ENCODE measurements at places on chromosomes 11 and 22.
A peak's percentile ranks its signal among the peaks of the same experiment; 100 is the strongest.

DNA sequence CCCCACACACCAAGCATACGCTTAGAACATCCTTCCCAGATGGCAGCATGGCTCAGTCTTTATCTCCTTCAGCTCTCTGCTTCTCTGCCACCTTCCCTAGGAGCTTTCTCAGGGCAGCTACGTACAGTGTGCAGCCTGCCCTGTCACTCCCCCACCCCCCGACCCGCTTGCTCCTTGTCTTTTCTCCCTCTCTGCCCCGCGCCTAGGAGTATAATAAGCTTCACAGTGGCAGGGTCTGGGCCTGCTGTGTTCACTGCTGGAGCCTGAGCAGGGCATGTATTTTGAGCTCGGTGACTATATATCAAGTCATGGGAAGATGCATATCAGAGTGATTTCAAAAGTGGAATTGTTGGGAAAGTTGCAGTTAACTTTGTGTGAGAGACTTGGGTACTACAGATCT, 55.8 kb upstream of the ADSL start:
- no peak for DNase-seq

GRCh38 chr11:113295993-113296392, 18.4 kb upstream of the TTC12 start:
- DNase-seq, result no peak

DNA sequence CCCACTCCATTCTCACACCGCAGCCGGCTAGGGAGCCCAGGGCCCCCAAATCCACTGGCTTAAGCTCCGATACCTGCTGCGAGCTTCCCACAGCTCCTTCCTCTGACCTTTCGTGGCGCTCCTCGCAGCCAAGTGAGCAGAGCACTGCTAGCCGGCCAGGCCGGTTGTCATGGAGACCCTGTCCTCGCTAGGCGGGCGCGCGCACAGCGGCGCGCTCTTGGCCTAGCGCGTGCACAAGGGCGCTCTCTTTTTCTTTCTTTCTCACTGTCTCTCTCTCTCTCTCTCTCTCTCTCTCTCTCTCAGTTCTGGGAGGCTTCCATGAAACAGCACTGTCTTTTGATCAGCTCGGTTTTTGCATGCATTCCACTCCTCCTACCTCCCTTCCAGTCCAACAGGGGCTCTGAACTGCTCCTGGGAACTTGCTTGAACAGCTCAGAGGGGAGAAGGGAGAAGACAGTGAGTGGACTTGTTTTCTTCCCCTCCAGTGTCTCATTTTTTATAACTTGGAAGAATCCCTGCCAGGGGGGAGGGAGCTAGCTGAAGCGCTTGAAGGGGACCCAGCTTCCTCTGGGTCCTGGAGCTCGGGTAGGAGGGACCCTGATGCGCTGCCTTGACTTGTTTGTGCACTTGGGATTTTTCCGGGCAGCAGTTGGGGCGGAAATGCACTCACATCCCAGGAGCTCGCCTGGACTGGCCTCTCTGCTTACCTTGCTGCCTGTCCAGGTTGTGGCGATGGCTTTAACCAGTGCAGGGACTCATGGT, 100.3 kb upstream of the AKIP1 start:
- DNase-seq, result no peak

DNA sequence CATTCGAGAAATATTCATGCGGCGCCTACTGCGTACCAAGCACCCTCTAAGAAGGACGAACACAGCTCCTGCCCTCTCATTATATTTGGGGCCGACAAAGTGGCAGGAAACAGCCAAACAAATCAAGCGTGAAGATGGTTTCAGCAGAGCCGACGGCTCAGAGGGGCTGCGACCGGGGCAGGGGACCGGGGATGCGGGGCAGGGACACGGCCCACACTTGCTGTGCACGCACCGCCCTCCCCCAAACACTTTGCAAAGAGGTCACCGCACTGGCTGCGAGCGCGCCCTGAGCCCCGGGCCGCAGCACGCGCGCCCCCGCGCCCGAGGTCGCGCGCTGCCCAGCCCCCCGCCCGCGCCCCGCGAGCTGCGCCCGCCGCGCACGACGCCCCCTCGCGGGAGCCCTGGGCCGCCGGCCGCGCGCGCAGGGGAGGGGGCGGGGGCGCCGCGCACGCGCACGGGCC, 255 bp upstream of the SYNGR1 start:
- no peak for DNase-seq

GRCh38 chr11:112650527-112650926, 310.7 kb upstream of the NCAM1 start:
- DNase-seq, result no peak

DNA sequence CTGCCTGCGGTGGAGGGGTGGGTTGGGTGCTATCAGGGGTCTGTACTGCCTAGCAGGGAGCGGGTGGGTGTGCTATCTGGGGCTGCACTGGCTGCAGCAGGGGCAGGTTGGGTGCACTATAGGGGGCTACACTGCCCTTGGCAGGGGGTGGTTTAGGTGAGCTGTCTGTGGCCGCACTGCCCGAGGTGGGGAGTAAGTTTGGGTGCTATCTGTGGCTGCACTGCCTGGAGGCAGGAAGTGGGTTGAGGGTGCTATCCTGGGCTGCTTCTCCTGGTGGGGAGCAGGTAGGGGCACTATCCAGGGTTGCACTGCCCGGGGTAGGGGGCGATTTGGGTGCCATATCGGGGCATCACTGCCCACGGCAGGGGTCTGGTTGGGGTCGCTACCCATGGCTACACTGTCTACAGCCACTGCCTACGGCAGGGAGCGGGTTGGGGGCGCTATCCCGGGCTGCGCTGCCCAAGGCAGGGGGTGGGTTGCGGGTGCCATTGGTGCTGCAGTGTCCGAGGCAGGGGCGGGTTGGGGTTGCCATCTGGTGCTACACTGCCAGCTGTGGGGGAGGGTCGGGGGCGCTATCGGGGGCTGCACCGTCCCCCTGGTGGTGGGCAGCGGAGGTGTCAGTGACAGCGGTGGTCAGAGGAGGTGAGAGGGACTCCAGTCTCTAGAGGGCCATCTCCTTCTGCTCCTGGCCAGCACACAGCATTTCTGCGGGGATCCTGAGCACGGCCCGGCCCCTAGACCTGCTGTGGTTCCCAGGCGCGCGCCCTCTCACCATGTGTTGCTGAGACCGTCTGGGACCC, 1.3 kb upstream of the RFPL2 start:
- DNase-seq, result no peak

GRCh38 chr11:94131718-94132115, 3.1 kb downstream of the PANX1 start:
- DNase-seq, result no peak

GRCh38 chr11:110797453-110797852, 85.2 kb upstream of the ARHGAP20 start:
- no peak for DNase-seq

DNA sequence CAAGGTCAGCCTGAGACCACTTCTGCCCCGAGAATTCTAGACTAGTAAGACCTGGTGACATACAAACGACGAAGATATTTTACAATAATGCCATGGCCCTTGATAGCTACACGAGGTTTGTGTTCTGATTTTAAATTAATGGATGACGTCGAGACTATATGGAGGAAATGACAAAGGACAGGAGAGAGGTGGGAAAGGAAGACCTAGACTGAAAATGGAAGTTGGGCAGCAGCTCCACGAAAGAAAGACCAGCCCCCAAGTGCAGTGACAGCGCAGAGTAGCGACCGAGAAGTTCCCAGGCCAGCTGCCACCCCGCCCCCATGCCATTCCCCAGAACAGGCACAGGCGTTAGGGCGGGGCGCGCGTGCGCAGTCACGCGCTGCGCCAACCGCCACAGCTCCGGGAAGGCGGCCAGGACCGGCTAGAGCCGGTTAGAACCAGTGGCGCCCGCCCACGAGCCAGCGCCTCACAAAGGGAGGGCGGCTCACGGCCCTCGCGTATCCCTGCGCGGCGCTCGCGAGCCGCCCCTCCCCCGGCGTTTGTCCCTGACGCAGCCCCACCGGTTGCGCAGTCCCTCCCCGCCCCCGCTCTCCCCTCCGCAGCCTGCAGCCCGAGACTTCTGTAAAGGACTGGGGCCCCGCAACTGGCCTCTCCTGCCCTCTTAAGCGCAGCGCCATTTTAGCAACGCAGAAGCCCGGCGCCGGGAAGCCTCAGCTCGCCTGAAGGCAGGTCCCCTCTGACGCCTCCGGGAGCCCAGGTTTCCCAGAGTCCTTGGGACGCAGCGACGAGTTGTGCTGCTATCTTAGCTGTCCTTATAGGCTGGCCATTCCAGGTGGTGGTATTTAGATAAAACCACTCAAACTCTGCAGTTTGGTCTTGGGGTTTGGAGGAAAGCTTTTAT, 1.5 kb upstream of the MALAT1 start:
- peak; percentile 98 for DNase-seq

- no peak for DNase-seq
Measured at GRCh38 chr11:127000291-127000968, at the start of gene KIRREL3. Gene KIRREL3 (minus strand): TSS chr11:127000770.

- DNase-seq, result no peak
Measured at GRCh38 chr11:128694618-128695481, 978 bp downstream of the FLI1 start.

DNA sequence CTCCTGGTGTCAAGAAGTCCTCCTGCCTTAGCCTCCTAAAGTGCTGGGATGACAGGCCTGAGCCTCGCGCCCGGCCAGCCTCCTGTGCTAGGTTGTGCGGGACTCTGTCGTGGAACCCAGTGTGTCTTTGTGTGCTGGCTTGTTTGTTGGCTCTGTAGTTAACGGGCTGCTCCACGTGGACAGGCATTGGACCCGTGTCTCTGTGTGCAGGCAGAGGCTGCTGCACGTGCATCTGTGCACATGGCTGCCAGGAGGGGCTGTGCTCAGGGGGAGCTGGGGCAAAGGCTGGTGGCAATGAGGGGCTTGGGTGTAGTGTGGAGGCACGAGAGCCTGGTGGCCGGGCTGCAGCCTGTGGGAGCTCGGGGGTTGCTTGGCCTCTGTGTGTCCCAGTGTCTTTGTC, 121.3 kb upstream of the ALDH3B2 start:
- no peak for DNase-seq

GRCh38 chr11:59560290-59560701, 49.0 kb downstream of the OR4D9 start:
- DNase-seq, result peak; percentile 90

DNA sequence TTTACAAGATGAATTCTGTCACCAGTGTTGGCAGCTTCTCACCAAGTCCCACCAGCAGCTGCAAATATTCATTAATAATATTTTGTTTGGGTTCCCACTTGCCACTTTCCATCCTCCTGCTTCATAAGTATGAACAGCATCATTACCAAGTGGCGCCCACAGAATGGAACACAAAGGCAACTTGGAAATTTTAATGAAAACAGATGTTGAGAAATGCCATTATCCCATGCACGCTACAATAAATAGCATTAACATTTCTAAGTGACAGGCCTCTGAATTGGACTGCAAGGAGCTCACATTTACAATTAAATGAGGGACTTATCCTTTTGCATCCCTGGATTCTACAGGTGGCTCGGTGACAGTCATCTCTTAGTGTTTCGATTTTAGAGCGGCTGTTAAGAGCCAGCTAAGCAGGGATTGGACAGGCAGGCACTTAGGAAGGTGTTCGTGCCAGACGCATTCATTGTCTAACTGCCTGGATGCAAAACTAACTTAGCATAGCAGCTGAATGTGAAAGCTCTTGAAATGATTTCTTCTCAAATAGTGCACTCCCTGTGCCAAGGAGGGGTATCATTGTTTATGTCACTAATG, 170.3 kb downstream of the KIRREL3 start:
- no peak for DNase-seq

GRCh38 chr11:120126620-120127019, 11.3 kb downstream of the TRIM29 start:
- no peak for DNase-seq

DNA sequence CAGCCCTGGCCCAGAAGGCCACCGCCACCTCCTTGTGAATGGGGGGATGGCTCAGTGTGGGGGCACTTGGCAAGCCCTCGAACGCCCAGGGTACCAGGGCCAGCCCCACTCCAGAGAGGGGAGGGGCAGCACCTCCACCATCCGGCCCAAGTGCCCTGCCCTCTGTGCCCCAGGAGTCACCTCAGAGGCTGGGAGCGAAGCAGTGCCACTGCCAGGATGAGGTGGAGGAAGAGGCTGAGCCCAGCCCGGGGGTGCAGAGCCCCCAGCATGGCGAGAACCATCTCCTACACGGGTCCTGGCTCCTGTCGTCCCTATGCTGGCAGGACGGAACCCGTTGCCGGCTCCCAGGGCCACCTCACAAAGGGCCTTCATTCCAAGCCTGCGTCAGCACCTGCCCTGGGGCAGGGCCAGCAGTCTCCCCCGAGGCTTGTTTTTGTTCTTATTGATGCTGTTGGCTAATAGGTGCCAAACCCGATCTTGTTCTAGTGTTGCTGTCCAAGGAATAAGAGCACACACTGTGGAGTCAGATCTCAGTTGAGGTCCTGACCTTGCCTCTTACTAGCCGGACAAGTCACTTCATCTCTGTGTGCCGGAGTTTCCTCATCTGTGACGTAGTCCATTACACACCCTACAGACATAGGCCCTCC, at the start of gene FREY1:
TSS of gene FREY1 (minus strand) at position 307 of the 647 bp plus-strand sequence. CDS start at position 281, 26 bp downstream.
- DNase-seq, result no peak

- DNase-seq, result peak; percentile 12
Measured at GRCh38 chr11:8247312-8247711, 16.4 kb downstream of the LMO1 start.

DNA sequence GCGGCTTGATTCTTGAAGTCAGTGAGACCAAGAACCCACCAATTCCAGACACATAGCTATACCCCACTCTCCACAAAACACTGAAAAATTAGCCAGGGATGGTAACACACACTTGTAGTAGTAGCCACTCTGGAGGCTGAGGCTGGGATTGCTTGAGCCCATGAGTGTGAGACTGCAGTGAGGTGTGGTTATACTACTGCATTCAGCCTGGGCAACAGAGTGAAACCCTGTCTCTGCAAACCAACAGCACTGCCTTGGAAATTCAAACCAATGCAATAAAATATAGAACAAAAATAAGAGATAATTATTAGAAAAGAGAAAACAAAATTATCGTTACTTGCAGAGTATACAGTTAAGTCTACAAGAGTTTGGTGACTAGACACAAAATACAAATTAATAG, 20.2 kb upstream of the PRDM10 start:
- DNase-seq, result no peak

GRCh38 chr11:78039919-78040671, 17.0 kb upstream of the KCTD14 start:
- DNase-seq, result peak; percentile 24

DNA sequence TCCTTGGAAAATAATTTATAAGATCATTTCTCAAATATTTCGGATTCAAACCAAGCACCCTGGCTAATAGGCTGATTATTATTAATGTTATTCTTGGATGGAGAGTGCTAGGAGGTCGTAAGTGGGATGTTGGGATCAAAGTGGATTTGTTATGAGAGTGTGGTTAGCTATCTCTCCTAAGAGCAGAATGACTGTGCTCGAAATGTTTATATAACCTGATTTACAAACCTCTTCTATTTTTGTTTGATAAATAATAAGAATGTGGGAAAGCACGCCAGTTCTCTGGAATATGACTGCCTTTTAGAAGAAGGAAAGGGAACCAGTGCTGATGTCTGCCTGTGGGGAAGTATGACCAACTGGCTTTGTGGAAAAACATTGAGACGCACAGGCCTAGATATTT, 527.5 kb downstream of the NTM start:
- no peak for DNase-seq
